Hair follicle dermal papilla cell (primary cell): ENCODE measurements at places on chromosomes 4 and X. TPM values are rescaled to one million over a fixed set of nuclear protein-coding genes. Genes with fewer than 3 reads are reported as not detected.

The RXFP1 gene
- total RNA-seq: 1.6 and 2.1 TPM in 2 replicates

The USP17L12 gene
- not detected in 2 replicates for total RNA-seq

The PNMA5 gene
- total RNA-seq: not detected in 2 replicates

The NPY2R gene
- not detected in 2 replicates for total RNA-seq

The MAPK10 gene
- total RNA-seq: 6.3 and 10.9 TPM in 2 replicates

The CYTL1 gene
- 12.8 TPM in 1 of 2 replicates, not detected in the other for total RNA-seq
